ENCODE measurements at places on chromosomes 6 and 20. TPM values are rescaled to one million over a fixed set of nuclear protein-coding genes. Genes with fewer than 3 reads are reported as not detected.

DNA sequence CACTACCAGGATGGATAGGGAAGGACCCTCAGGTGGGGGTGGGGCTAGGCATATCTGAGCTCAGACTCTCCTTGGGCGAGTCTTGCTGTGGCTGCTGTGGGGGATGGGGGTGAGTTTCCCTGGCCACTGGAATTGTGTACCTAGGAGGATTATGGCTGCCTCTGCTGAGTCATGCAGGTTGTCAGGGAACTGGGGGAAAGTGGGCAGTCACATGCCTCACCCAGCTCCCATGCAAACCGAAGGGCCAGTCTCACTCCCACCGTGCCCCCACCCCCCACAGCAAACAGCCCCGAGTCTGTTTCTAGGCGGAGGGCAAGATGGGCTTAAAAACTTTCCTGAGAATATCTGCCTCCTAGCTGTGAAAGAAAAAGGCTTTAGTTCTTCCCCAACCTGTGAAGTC is 210.3 kb upstream of the FERMT1 start:
- DNase-seq, result no peak
- H3K36me3 ChIP-seq, result no peaks in the 10 kb centered on the region
- no peaks in the 10 kb centered on the region for H3K4me1 ChIP-seq
- H3K4me3 ChIP-seq, result no peak overlapping the region

The ITPA gene
- 64.6 TPM for polyA plus RNA-seq

- peaks cover 38% of the 10 kb centered on the region for H3K4me1 ChIP-seq
- H3K36me3 ChIP-seq, result no peaks in the 10 kb centered on the region
- no peaks in the 10 kb centered on the region for H3K27me3 ChIP-seq
- no peak overlapping the region for H3K27ac ChIP-seq
Observed at GRCh38 chr6:137657351-137657911, 163.2 kb upstream of the OLIG3 start.

DNA sequence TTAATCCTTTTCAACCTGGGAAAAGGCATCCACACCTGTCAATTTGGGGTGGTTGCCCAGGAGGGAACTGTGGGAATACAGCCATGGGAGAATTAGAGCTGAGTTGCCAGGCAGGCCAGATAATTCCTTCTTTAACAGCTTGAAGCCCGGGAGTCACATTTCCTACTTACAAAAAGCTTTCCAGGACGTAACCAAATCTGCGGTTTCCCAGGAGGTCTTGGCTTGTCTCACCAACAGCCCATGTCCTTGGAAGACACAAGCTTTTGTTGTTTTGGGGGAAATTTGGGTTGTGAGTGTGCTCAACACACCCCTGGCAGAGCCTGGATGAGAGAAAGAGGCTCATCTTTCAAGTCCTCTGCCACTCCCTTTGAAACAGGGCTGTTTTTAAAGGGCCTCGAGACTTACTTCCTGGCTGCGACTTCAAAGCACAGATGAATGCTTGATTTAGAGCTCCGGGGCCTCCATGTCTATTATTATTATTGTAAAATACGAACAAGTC is 465.9 kb upstream of the BTBD3 start:
- H3K27ac ChIP-seq, result no peak overlapping the region
- DNase-seq, result peak; percentile 5
- no peaks in the 10 kb centered on the region for H3K27me3 ChIP-seq
- no peaks in the 10 kb centered on the region for H3K36me3 ChIP-seq
- H3K4me1 ChIP-seq, result peaks cover 25% of the 10 kb centered on the region

The AIF1 gene
- polyA plus RNA-seq, result 57.1 TPM

The SIRPB1 gene
- 1.6 TPM for polyA plus RNA-seq

Measured in large intestine (tissue), 12 donors.